Bone marrow (tissue), 2 donors: ENCODE measurements at places on chromosomes 3 and 15.

- no peak for DNase-seq
Measured at GRCh38 chr3:150710097-150710496, 6.4 kb upstream of the ERICH6 start.

GRCh38 chr15:39627451-39628143 lies 46.7 kb downstream of the THBS1 start:
- DNase-seq: no peak

- no peak for DNase-seq
Measured at GRCh38 chr15:43277901-43278300, 11.2 kb upstream of the TGM5 start.

GRCh38 chr15:79057050-79057449 lies 33.5 kb downstream of the RASGRF1 start:
- no peak for DNase-seq

DNA sequence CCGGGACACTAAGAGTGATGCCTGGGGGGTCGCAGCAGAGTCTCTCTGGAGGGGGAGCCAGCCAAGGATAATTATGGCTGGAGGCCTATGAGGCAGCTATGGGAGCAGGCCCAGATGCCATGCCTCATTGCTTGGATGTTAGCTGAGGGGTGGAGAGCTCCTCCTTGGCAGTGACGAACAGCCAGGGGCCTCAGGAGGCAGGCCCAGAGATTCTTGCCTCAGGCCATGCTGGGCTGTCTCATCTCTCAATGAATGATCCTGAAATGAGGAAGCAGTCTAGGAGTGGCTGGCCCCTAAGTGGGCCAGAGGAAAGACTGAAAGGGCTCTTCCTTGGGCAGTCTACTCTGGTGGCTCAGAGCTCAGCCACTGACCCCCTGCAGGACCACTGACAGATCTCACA lies 21.3 kb downstream of the KIF9 start:
- no peak for DNase-seq

GRCh38 chr3:46496746-46497555 lies 825 bp upstream of the RTP3 start:
- peak; percentile 19 for DNase-seq

- DNase-seq: no peak
Measured at GRCh38 chr3:184942735-184943134, 130.8 kb downstream of the VPS8 start.

DNA sequence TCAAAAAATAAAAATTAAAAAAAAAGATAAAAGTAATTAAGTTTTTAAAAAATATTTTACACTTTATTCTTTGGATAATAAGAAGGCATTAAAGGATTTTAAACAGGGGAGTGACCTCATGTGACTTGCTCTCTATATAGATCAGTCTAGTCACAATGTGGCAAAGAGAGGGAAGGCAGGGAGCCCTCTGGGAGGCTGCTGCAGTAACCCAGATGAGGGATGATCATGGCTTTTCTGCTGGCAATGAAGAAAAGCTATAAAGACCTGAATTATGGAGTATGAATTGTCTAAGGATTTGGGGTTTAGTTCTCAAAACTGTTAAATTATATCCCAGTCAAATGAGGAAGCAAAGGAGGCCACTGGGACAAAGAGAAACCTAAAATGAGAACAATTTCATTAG lies 58.1 kb downstream of the SUMF1 start:
- DNase-seq: no peak

DNA sequence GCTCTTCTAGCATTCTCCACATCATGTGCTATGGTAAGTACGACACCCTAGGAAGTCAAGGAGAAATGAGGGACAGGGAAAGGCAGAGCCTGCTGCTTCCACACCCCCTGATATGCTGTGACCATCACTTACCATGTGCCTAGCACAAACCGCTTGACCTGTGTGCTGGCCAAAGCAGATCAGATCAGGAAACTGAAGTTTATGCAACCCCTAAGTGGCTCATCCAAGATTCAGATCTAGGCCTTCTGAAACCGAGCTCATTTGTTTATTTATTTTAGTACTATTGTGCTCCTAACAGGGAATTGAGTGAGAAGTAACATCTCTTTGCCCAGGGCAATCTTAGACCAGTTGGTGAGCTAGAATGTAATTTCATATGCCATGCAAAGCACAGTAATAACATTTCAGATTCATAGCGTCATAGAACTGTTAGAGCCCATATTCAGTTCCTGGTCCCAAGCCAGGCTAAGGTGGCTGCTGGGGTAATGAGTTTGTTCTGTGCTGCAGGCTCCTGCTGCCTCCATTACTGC lies at the start of gene RTP2:
Gene RTP2, minus strand, starts transcription at position 51 of the 527 bp plus-strand sequence. CDS start 429 bp downstream, outside the sequence.
- no peak for DNase-seq

- DNase-seq: no peak
Measured at GRCh38 chr15:62165104-62165792, at the start of gene C2CD4B. C2CD4B (minus strand) TSS chr15:62165285; CDS start chr15:62164984, 301 bp downstream.

- DNase-seq: no peak
Measured at GRCh38 chr3:52188556-52188955, 9.4 kb upstream of the ALAS1 start.

DNA sequence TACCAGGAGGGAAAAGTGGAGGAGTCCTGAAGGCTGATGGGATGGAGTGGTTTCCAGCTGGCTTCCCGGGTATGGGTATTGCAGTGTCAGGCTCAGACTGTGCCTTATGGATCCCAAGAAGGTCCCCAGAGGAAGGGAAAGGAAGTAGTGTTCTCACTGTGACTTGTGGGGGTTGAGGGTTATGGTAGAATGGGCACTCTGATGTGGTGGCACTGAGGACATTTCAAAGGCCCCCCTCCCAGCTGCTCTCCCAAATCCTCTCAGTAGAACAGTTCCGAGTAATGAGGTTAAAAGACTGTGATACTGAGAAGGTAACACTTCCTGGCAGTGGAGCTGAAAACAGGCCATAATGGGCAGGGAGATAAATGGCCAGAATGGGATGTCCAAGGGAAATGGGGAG lies 23.1 kb upstream of the TIMP4 start:
- no peak for DNase-seq

- DNase-seq: no peak
Measured at GRCh38 chr3:140332131-140332530, 345.7 kb upstream of the TRIM42 start.

DNA sequence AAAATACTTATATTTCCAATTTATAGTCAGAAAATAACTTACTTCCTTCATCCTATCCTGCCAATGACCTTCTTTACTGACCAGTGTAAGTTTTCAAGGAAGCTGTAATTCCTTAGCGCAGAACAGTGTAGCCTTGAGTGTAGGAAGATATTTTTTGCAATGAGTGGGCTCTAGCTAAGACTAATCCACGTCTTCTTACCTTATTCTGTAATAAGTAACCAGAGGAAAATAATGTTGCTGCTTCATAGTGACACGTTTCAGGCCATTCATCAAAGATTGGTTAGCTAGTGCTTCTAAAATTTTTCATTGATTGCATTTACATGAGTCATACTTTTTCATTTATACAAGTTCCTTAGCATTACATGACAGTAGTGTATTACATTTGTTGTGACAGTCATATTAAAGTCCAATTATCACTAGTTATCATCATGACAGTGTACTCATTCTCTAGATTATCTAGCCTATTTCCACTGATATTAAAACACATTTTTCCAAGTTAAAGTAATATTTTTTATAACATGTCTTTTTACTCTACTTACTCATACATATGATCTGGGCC lies 403.8 kb upstream of the EPHA3 start:
- DNase-seq: no peak

DNA sequence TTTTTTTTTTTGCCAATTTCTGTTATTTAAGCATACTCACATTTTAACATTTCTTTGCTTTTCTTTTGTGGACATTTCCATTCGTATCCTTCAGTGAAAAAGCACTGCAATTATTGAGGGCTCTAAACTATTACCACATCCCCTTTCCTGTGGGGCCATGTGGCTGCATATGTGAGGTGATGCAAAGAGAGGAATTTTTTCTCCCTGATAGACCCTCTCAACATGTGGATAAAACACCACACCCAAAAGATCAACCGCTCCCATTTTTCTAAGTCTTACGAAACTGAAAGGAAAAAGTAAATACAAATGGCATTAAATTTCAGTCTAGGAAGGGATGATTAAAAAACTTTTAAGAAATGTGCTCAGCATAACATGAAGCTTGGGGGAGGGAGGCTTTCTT lies 68.8 kb downstream of the DNAJC13 start:
- DNase-seq: no peak

- no peak for DNase-seq
Measured at GRCh38 chr3:152050903-152051302, 177.5 kb downstream of the SUCNR1 start.

GRCh38 chr3:129490273-129490675 lies 38.2 kb upstream of the RHO start:
- DNase-seq: peak; percentile 36

DNA sequence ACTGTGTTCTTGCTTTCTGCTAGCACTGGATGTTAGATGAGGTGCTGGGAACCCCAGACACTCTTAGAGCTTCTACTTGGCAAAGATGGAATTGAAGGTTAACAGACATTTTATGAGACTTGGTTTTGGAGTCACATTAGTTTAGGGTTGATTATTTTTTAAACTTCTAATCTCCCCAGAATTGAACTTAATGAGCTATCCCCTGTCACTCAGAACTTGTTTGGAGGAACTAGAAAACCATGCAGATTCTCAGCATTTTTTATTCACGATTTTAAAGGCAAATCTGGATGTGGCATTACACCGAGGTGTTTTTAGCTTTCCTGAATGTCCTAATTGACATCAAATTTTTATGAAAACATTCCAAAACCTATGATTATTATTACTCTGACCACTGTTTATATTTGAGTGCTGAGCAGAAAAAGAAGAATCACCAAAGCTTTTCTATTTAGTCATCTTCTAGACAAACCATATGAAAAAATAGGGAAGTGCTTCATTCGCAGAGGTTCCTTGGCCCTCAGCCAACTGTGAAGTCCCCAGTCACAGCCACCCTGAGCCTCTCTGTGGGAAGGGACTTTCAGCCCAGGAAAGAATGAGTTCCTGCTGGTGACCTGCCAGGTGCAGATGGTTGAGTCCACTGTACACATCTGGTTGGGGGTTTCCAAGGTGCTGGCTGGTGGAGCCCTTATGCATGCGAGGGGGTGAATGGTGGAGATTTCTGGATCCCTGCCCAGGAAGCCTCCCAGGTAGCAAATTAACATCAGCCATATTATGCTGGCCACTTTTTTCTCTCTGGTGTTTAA lies 196.0 kb upstream of the TOPAZ1 start:
- peak; percentile 18 for DNase-seq

GRCh38 chr3:66439666-66440344 lies 61.0 kb downstream of the LRIG1 start:
- no peak for DNase-seq

GRCh38 chr3:40336511-40337135 lies 27.1 kb downstream of the EIF1B start:
- no peak for DNase-seq

GRCh38 chr3:169998668-169999131 lies 32.1 kb downstream of the SEC62 start:
- no peak for DNase-seq

- DNase-seq: no peak
Measured at GRCh38 chr3:105959851-105960250, 91.0 kb upstream of the CBLB start.

DNA sequence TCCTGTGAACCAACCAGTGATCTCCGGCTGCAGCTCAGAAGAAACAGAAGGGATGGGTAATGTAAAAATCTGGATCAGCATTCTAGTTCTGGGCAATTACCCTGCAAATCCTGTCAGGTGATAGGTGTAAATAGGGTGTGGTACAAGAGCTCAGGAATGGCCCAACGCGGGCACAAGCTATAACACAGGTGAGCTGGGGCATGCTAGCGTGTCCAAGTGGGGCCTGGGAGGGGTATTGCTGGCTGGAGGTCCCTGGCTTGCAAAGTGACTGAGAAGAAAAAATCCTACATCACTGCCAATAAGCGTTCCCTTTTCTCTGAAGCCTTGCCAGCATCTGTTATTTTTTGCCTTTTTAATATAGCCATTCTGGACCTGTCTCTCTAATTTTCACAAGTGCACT lies 9.7 kb upstream of the CHST2 start:
- DNase-seq: no peak

- DNase-seq: no peak
Measured at GRCh38 chr3:130990282-130990681, 36.3 kb downstream of the ASTE1 start.

GRCh38 chr15:68360721-68361120 lies 71.2 kb downstream of the ITGA11 start:
- DNase-seq: no peak

DNA sequence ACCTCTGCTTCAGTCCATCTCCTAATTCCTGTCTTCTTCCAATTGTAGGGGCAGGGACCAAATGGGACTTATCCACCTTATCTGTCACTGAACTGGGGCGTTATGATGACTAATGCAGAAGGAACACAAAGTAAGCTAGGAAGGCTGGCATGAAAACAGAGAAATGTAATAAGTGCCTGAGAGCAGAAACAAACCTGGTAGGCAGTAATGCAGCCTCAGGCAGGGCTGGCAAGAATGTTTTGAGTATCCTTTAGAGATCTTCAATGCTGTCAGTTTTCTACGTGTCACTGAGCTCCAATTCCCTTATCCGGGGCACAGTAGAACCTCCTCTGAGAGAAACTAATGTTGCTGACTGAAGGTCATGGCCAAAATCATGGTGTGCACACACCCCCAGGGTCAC lies 246.2 kb upstream of the TBL1XR1 start:
- no peak for DNase-seq

DNA sequence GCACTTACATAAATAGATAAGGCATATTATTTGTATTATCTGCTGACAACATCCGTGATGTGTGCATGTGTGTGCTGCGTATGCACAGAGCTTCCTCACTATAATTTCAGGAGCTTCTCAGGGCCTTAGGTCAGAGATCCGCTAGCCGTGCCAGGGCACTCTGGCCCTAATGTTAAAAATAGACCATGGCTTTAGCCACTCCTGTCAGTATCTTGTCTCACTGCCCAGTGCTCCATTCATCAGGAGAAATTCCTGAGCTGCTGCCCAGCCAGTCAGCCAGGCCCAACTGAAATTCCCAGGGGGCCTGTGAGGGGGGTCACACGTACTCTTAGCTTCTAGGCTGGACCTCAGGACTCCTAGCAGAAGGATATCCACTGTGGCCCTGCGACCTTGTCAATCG lies 70.0 kb upstream of the ABHD2 start:
- DNase-seq: no peak

DNA sequence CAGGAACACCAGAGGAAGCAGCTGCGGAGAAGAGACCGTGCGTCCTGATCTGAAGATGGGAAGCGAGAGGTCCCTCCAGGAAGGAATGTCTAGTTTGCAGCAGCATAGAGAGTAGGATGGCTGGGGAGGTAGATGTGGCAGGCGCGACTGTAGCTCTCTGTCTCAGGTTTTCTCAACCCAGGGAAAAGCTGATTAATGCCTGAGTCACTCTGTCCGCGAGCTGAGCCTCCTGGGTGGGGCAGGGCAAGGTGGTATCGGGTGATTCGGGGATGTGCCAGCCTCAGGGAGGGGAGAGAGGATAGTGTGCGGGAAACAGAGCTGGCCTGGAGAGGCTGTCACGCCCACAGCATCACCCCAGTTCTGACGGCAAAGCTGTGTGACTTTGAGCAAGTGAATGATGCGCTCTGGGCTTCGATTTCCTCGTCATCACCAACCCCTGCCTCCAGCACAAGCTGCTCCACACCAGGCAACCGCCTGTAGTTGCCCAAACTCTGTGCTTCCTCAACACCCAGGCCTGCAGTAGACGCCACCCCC lies 28.4 kb downstream of the CPN2 start:
- DNase-seq: no peak

- DNase-seq: no peak
Measured at GRCh38 chr3:66469220-66469640, 31.6 kb downstream of the LRIG1 start.
